ENCODE measurements at places on chromosomes 13 and 19.

DNA sequence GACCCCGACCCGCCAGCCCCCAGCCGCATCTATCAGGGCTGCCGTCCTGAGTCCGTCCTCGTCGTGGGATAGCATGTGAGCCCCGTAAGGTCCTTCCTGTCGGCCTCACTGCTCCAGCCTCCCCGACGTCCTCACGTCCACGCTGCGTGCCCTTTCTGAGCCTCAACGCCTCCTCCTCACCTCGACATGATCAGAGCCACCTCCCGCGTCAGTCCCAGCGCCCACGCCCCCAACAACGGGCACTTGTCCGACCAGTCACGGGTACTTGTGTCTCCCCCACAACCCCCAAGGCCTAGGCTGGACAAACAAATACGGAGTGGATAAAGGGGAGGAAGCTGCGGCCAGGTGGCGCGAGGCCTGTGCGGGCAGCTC is 665 bp downstream of the ZNF497 start:
- DNase-seq, result peak; percentile 53

DNA sequence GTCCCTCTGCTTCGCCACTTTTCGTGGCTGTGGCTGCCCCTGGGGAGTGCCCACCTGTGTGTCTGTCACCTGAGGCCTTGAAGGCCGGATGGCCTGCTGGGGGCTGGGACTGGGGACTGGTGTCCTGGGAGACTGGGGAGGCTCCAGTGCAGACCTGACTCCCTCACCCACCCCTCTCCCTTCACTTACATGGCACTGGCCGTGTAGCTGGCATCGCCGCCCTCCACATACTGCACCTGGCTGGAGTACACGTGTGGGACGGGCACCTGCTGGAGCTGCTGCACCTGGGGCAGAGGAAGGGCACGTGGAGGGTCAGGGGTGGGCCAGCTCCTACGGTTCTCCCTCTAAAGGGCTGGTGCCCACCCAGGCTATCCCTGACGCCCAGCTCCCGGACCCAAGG is 25.5 kb downstream of the DCAF15 start:
- DNase-seq, result no peak

GRCh38 chr13:80382576-80382975 is 41.6 kb upstream of the SPRY2 start:
- no peak for DNase-seq

DNA sequence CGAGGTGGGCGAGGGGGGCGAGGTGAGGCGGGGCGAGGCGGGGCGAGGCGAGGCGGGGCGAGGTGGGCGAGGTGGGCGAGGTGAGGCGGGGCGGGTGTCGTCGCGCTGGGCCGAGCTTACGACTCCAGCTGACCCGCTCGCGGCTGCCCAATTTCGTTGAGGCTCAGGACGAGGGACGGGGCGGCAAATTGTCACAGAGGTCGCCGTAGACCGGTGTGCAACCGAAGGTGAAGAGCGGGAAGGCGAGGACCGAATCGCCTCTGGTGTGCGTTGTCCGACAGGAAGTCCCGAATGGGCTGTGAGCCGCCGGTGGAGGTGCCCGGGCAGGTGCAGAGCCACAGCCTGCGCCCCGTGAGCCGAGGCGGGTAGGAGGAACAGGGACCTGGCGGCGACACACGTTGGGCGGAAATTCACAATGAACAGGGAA is at the start of gene LACC1:
LACC1 (plus strand) TSS at position 150 of the 427 bp plus-strand sequence. CDS start 1,082 bp downstream, outside the sequence.
- no peak for DNase-seq

DNA sequence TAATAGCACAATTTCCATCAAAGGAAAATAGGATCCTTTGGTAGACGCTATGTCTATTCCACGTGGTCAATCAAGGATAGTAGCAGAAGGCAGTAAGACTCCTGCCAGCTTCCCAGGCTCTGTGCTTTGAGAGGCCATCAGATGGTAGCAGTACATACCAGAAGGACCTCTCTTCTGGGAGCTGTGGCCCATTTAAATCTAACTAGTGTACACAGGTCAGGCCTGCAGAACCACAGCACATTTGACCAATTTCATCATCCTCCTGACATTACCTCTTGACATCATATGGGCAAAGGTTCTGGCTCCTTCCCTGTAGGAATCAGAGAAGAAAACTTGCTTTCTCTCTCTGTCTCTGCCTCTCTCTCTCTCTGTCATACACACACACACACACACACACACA is 229.6 kb upstream of the HTR2A start:
- no peak for DNase-seq

DNA sequence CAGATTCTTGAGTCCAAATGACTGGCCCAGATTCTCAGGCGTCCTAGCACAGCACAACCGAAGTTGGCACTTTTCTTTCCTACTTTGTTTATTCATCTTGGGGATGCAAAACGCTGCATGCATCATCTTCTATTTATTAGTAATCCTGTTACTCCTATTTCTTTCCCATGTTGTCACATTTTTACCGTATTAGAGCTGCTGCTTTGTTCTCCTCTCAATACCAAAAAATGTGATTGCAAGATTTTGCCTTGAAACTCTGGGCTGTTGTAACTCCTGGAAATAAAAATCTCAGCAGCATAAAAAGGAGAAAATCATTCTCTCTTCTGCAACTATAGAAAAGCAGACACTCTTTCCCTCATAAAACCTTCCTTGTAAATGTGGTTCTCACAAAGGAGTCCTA is 12.9 kb upstream of the IGSF23 start:
- no peak for DNase-seq

GRCh38 chr13:34421347-34421719 is 520.7 kb upstream of the NBEA start:
- no peak for DNase-seq

GRCh38 chr13:43221611-43222010 is 198.2 kb downstream of the DNAJC15 start:
- peak; percentile 31 for DNase-seq

DNA sequence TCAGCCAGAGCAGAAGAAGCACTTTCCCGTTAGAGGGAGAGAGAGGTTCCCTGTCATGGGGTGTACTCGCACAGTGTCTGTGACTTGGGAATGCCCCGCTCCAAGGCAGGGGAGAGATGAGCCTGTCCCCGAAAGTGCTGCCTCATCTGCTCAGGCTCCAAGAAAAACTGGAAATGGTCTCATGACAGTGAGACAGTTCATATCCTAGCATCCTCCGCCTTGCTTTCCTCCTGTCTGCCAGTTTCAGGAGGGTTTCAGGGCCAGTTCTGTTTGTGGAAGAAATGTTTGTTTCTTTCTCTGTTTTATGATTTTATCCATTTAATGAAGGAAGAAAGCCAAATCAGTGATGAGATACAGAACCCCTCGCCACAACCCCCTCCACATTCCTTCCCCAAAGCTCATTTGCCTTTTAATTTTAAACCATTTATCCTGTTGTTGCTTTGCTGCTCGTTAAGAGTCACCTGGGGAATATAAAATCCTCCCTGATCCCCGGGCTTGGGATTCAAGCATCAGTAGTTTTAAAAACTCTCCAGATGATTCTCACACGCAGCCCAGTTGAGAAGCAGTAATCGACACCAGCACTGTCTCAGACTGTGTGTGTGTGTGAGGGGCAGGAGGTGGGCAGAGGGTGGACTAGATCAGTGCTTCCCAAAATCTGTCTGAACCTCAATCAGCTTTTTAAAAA is 144.6 kb upstream of the UBL3 start:
- no peak for DNase-seq

DNA sequence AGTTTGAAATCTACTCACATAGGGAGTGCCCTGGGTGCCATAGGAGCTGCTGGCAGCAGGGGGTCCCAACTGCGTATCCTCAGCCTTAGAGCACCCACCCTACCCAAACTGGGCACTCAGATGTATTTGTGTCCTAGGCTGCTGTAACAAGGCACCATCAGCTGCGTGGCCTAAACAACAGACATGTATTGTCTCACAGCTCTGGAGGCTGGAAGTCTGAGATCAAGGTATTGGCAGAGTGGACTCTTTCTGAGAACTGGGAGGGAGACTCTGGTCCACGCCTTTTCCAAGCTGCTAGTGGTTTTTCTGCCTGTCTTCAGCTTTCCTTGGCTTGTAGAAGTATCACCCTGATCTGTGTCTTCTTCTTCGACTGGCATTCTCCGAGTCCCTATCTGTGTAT is 83.6 kb downstream of the FGF14 start:
- DNase-seq, result no peak

DNA sequence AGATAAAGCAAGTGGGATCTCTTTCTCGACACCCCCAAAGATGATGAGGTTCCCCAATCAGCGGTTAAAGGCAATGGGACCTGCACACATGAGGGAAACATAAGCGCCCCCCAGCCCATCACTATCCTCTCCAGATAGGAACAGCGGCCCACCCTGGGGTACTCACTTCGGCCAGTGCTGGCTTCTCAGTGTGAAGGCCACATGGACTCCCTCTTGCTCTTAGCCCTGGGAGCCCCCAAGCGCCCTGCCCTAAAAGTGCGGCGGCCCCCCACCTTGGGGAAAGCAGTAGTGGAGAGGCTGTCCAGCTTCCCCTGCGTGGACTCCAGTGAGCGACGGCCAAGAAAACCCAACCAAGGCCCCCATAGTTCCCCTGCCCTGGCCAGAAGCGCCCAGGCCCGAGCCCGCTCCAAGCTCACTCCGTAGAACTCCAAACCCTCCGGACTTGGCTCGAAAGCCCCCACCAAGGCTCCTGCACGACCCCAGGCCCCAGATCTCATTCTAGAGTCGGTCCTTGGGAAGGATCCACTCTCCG is 1.0 kb downstream of the CACNA1A start:
- DNase-seq, result no peak

DNA sequence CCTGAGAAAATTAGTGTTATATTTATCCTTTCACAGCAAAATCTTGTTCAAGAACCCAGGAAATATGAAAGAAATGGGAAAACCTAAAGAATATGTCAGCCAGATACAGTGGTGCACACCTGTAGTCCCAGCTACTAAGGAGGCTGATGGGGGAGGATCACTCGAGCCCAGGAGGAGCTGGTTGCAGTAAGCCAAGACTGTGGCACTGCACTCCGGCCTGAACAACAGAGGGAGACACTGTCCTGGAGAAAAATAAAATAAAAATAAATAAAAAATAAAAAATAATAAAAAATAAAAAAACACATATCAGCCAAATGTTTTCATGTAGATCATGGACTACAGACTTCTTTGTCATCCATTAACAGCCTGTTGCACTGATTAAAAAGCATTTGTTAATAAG is 244.8 kb upstream of the KLHL1 start:
- no peak for DNase-seq

GRCh38 chr13:30796132-30796572 is 60.8 kb downstream of the ALOX5AP start:
- DNase-seq, result peak; percentile 45

DNA sequence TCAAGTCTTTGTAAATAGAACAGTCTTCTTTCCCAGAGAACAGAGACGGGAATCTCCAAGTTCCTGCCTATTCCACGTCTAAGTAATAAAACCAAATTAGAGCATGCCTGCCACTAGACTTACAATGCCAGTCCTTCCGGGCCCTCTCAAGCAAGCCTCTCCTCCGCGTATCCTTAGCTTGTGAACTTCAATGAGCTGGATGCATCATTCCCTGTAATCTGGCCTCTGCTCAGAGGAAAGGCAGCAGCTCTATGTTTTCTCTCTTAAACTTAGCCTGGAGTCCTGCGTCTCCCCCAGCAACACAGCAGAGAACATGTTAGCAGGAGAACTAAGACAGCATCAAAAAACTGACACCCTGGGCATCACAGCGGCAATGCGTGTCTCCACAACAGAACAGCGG is 8.2 kb downstream of the NALCN start:
- no peak for DNase-seq

- peak; percentile 75 for DNase-seq
Measured at GRCh38 chr19:49347835-49348234, 12.6 kb downstream of the CD37 start.
